IPS DF 19.7 (cell line): ENCODE measurements at places on chromosomes 2 and 18.
A peak's percentile ranks its signal among the peaks of the same experiment; 100 is the strongest.

- no peak for DNase-seq
Measured at GRCh38 chr2:196823750-196824522, 14.8 kb upstream of the C2orf66 start.

DNA sequence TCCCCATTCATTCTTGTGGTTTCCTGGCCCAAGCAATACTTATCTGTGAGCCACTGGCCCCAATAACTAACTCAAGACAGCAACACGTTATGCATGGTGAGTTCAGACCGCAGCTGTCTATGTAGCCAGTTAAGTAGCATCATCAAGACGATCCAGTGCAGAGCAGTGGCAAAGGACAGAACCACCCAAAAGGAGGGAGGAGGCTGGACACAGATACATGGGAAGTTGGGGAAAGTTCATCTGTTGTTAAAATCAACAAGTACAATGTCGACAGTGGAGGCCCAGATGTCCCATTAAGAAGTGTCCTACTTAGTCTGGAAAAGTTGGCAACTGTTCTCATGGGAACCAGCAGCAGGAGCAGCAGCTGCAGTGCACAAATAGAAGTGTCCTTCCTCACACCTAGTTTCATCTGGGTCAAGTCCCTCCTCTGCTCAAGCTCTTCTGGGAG lies 106.9 kb upstream of the THOC1 start:
- no peak for DNase-seq

DNA sequence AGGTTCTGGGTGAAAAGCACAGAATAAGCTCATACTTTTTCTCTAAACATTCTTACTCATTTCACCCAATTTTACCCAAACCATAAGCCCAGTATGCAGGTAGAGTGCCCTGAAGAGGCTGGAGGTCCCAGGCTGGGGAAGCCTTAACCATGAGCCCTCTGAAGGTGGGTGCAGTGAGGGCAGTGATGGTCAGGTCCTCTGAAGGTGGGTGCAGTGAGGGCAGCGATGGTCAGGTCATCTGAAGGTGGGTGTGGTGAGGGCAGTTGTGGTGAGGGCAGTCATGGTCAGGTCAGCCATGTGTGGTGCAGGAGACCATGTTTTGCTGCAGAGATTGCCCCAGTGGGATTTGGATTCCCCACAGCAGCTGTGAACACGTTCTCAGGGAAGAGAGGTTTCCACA lies 148.8 kb downstream of the SNTG2 start:
- no peak for DNase-seq

DNA sequence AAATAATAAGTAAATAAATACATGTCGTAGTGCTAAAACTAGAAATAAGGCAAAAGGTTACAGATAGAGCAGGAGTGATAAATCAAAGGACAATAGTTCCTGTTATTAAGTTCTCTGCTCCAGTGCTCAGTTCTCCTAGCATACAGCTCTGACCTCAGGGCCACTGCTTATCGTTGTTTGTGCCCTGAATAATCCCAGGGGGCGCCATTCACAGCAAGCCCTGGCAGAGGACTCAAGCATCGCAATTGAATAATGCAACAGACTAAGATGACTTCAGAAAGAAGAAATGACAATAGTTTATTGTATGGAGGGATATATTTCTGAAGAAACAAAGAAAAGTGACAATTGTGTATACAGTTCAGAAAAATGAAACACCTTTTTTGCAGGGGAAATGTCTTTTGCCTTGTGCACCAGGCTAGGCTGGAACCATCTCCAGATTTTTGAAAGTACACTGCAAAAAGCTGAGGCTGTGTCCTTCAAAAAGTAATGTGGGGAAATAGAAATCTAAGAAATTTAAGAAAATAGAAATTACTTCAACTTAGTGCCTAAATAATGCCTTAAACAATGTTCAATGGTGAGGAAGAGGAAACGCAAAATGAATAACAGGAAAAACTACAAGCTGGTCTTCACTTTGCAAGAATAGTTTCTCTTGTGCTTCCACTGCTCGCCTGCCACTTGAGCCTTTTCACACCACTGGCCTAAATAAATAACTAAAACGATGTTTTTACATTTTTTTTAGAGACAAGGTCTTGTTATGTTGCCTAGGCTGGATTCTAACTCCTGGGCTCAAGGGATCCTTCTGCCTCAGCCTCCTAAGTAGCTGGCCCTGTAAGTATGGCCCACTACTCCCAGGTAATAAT lies 19.0 kb upstream of the CCNYL1 start:
- DNase-seq: no peak

GRCh38 chr2:61460163-61460562 lies 10.7 kb downstream of the USP34 start:
- no peak for DNase-seq

DNA sequence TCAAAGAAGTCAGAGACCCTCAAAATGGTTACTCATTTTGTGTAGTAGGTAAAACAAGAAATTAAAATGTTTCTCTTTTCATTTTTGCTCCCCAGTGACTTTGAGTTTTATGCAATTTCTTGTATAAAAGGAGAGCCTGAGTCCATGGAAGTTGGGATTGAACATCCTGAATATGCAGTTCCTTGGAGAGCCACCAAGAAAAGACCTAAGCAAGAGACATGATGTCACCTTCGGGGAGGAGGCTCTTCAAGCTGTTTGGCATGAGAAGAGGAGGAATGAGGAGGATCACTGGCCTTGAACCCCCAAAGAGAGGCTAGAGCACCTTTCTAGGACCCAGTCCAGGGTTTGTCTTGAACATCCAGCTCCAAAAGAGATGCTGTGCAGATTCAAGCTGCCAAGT lies 83.5 kb upstream of the STPG4 start:
- no peak for DNase-seq

- no peak for DNase-seq
Measured at GRCh38 chr2:233953087-233953801, 36.1 kb downstream of the TRPM8 start.

DNA sequence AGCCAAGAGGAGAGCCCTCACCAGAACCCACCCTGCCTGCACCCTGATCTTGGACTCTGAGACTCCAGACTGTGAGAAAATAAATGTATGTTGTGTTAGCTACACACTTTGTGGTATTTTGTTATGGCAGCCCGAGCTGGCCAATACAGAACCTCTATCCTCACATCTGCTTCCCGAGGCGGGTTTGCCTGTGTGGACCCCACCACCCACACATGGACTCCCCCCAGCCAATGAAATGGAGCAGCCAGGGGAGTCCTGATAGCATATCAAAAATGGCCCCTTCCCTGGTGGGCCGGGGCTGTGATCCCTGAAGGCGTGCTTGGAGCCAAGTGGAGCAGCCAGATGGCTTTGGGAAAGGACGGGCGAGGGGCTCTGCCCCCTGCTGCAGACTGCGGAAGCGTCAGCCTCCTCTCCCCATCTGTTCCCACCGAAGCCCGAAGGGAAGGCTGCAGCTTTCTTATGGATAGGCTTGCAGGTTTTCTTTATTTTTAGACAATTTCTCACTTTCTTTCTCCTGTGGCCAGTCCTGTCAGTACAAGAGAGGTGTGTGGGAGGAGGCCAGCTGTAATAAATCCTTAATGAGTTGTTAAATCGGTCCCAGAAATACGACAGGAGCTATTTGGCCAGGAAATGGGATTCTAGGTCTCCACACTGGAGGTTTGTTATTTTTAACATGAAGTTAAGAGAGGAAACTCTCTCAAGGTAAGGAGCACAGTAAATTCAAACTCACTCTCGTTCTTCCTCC lies 34.4 kb downstream of the TEX51 start:
- DNase-seq: no peak

GRCh38 chr18:59554796-59555335 lies 142.4 kb downstream of the CCBE1 start:
- DNase-seq: no peak

- DNase-seq: no peak
Measured at GRCh38 chr2:235127931-235128330, 176.1 kb downstream of the SH3BP4 start.

GRCh38 chr2:208496129-208496528 lies 89.5 kb downstream of the PTH2R start:
- DNase-seq: no peak

DNA sequence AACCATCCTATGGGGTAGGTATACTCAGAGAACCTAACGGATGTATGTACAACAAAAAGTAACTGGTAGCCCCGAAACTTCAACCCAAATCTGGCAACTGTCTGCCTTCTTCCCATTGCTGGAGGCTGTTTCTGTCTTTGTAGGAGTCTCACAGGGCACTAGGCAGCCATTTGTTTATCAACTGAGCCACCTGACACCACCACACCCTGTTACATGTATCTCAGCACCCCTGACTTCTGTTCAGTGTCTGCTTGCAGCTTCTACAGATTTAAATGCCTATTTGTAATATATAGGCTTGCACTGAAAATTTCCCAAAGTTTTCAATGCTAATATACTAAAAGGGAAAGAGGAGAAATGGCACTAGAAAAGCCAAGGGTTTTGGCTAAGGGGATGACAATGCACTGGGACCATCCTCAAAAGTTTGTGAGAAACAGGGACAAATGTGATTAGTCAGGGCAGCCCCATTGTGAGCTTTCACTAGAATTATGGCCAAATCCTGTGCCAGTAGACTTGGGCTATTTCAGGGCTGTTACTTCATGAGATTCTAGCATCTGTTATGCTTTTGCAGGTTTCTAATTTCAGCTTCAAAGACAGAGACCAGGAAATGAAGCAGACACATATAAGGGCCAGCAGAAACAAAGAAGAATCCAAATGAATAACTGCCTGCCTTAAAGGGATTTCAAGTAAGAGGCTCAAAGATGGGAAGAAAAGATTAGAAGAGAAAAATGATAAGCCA lies 103.3 kb downstream of the MYO5B start:
- no peak for DNase-seq

GRCh38 chr18:78784861-78785260 lies 194.8 kb upstream of the SALL3 start:
- DNase-seq: no peak

- DNase-seq: peak; percentile 69
Measured at GRCh38 chr18:59837586-59837985, 62.2 kb upstream of the PMAIP1 start.

DNA sequence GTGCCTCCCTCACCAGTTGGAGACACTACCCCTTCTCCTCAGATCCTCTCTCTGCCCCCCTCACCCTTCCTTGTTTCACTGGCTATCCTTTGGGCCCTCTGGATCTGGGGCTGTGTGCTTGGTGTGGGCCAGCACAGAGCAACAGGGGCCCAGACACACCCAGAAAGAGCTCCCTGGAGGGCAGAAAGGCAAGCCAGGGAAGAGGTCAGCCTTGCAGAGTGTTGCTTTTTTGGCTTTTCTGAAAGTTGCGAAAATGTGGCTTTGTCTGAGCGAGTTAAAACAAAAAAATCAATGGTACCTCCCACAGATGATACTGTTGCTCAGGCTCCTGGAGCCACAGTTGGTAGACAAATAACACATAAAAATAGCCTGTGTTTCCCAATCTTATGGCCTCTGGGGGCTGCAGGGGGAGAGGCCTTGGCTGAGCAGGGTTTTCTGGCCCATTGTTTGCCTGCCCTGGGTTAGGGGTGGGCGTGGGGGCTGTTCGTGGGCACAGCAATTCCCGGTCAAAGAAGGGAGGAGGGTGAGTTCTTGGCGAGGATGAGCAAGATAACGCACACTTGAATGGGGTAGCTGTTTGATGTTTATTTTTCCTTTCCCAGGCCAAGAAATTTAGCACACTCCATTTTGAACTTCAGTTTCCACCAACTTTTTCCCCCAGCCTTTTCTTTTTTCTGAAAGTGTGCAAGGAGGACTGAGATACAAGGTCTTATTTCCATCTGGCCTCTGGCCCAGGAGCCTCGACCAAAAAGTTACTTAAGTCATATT lies 167.0 kb upstream of the HAAO start:
- DNase-seq: no peak

- no peak for DNase-seq
Measured at GRCh38 chr2:68774569-68775271, 40.1 kb downstream of the ARHGAP25 start.

DNA sequence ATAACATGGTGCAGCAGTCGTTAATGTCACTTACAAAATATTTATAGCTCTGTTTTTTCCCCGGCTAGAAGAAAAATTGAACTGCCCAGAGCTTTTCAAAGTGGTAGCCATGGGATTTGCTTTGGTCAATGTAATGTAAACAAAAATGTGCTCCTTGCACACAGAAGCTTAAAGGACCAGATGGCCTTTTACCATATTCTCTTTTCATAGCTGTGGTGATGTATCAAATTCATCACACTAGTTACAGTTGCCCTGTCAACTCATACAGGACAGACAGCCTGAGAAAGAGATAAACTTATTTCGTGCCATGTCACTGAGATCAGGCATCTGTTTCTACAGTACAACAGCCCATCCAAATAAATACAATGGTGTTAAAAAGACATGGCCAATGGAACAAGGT lies 368.1 kb upstream of the CDH19 start:
- no peak for DNase-seq

GRCh38 chr2:183543731-183544130 lies 419.5 kb downstream of the NUP35 start:
- DNase-seq: no peak

- DNase-seq: no peak
Measured at GRCh38 chr2:36783246-36783645, 86.7 kb downstream of the VIT start.

DNA sequence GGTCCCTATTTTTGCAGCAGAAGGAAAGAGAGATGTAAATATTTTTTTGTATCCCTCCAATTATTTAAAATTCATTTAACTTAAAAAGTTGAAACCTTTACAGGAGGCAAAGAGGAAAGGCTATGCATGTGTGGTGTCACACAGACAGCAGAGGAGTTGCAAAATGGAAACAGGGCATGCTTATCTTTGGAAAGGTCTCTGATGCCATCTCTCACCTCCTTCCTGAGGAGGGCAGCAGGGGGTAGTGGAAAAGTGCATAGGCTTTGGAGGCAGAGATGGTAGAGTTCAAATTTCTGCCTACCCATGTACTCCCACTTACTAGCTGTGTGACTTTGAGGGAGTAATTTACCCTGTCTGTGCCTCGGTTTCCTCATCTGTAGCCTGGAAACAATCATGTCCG lies 99.6 kb upstream of the MCFD2 start:
- DNase-seq: no peak

DNA sequence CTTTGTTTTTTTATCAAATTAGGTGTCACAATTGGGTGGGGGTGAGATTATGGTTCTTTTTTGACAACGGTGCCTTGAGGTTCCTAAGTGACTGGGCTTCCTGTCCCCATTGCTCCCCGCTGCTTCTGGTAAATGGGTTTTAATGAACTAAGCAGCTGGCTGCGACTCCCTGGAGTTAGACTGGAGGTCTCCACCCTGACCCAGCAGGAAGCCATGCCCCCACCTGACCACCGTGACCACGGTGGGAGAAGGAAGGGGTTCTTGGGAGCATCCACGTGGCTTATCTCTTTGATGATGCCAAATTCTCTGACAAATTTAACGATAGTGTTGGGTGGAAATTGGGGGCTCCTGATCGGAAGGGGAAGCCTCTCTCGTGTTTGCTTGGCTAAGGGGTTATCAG lies 12.2 kb downstream of the CNDP2 start:
- no peak for DNase-seq
